ENCODE measurements at places on chromosomes 3 and 15.

DNA sequence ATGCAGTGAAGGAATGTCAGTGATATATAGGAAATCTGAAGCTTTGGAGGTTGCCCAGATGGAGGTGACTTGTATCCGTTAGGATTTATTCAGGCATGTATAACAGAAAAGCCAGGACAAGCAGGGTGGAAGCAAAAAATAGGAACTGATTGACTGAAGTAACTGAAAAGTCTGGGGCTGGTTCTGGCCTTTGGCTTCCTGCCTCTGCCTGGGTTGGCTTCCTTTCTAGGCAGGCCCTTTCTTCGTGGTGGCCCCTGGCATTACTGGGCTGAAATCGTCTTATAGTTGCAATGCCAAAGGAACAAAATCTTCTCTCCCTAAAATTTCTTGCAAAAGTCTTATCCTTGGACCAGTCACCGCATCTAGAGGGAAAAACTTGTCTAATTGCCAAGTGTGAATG, 386.1 kb downstream of the PTPRG start:
- no peak for DNase-seq

DNA sequence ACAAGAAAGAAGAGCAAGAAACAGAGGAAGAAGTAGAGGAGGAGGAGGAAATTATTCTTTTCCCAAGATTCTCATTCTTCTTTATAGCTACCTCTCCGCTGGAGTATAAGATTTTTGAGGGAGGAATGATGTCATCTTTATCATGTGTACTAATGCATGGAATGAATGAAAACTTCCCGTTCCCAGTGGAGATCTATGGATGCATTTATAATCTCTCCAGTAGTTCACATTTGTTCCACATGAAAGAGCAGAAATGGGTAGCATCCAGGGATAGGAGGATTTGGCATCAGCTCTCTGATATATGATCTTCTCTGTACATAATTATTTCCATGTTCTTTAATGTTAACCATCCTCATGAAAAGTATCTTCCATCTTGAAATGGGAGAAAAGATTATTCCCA, 244.4 kb downstream of the ADAMTSL3 start:
- no peak for DNase-seq

DNA sequence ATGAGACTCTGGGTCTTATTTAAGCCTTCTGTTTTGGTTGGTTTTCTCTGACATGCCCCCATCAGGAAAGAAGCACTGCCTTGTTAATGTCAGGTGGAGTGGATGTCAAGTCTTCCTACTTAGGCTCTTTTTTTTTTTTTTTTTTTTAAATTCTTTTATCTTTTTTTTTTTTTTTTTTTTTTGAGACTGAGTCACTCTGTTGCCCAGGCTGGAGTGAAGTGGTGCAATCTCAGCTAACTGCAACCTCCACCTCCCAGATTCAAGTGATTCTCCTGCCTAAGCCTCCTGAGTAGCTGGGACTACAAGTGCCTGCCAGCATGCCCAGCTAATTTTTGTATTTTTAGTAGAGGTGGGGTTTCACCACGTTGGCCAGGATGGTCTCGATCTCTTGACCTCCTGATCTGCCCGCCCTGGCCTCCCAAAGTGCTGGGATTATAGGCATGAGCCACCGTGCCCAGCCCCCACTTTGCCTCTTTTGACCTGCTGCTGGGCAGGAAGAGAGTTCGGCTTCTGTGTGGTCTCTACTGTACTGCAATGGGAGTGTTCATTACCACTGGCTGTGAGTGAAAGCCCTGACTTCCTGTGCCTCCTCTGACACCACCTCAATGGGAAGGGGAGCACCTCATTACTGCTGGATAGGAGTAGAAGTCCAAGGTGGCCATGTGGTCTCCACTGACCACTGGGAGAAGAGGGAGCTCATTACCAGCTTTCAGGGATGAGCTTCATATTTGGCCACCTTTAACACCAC, 10.9 kb downstream of the CTDSPL start:
- DNase-seq: no peak

DNA sequence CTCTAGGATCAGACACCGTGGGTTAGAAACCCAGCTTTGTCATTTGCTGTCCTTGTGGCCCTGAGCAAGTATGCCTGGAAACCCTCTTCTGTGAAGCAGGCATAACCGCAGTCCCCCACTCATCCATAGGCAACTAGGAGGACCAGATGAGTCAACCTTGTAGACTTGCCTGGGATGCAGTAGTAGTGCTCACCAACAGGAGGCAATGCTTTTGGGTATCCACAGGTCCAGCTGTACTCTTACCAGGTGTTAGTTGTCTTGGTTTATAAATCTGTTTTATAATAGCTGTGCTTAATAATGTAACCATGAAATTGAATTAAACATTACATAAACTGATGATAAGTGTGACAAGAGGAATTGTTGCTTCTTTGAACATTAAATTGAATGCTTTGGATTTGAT, 389.3 kb downstream of the IL20RB start:
- no peak for DNase-seq
